Mesenchymal stem cell (in vitro differentiated cells and primary cell): ENCODE measurements at places on chromosomes 4 and X.
A peak's percentile ranks its signal among the peaks of the same experiment; 100 is the strongest.

DNA sequence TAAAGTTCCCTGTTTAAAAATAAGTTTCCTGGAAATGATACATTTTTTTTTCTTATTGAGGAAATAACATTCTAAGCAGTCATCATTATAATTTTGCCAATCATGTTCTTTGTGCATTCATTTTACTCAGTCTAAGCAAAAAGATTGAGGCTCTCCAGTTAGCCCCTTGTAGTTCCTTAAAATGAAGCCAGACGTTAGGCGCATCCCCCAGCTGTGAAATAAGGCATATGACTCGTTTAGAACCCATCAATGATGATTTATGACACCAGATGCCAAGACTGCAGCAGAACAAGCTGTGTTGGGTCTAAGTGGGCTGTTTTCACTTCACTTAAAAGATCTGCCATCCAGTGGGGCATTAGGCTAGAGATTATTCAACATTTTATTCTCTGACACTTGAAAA is 17.0 kb downstream of the PDGFC start:
- no peak overlapping the region for H3K4me3 ChIP-seq
- no peaks in the 10 kb centered on the region for H3K27me3 ChIP-seq
- H3K36me3 ChIP-seq = peaks cover 3% of the 10 kb centered on the region
- peaks cover 2% of the 10 kb centered on the region for H3K4me1 ChIP-seq

- DNase-seq = no peak
- no peaks in the 10 kb centered on the region for H3K4me1 ChIP-seq
- H3K36me3 ChIP-seq = no peaks in the 10 kb centered on the region
- no peak overlapping the region for H3K4me3 ChIP-seq
- peaks cover 59% of the 10 kb centered on the region for H3K27me3 ChIP-seq
- no peak overlapping the region for H3K27ac ChIP-seq
These were observed 16.4 kb downstream of the PLP1 start for GRCh38 chrX:103792916-103793544.

GRCh38 chr4:98430708-98431403 is 169.7 kb downstream of the RAP1GDS1 start:
- H3K4me3 ChIP-seq = no peak overlapping the region
- DNase-seq = peak; percentile 70
- H3K4me1 ChIP-seq = no peaks in the 10 kb centered on the region
- H3K27me3 ChIP-seq = no peaks in the 10 kb centered on the region

DNA sequence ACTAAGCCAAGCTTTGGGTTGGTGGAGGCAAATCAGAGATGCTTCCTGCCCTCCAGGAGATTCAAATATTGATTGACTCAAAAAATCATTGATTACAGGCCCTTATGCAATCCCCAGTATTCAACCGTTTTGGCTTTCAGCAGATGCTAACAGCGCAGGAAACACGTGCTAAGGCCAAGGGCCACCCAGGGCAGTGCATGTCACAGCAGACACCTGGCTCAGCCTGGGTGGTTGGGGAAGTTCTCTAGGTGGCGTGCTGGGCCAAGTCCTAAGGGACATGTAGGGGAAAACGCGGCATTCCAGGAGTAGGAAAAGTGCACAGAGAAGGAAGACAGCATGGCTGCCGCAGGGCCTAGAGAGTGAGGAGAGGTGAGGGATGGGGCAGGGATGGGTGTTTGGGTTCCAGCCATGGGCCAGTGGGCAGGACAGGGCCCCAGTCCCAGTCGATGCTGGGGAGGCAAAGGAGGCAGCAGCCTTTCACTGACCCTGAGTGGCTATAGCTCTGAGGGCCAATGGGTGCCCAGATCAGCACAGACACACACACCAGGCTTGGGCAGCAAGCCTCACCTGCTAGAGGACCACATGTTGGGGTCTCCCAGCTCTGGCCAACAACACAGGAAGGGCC is 239.1 kb downstream of the EVC2 start:
- H3K27ac ChIP-seq = no peak overlapping the region
- peaks cover 4% of the 10 kb centered on the region for H3K4me1 ChIP-seq
- H3K27me3 ChIP-seq = no peaks in the 10 kb centered on the region
- no peak for DNase-seq

- H3K4me1 ChIP-seq = peaks cover 3% of the 10 kb centered on the region
- H3K27me3 ChIP-seq = no peaks in the 10 kb centered on the region
- H3K4me3 ChIP-seq = no peak overlapping the region
- H3K27ac ChIP-seq = no peak overlapping the region
- no peaks in the 10 kb centered on the region for H3K36me3 ChIP-seq
- DNase-seq = no peak
These were observed 165.7 kb downstream of the SOWAHB start for GRCh38 chr4:76732246-76732645.

DNA sequence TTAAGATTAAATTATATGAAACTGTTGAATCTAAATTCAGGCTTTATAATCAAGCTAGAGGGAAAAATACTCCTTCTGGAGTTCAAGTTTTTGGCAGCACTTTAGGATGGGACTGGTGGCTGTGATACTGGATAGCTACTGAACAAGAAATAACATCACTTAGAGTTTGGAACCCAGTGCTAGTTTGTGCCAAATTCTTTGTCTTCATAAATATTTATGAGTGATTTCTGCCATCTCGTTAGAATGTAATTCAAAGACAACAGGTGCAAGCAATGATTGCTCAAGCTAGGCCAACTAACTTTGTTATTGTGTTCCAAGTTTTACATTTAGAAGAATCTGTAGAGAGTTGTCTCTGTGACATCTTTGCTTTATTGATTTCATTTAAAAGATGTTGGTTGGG is 417.9 kb downstream of the FAT4 start:
- no peak overlapping the region for H3K4me3 ChIP-seq
- H3K27ac ChIP-seq = no peak overlapping the region
- no peaks in the 10 kb centered on the region for H3K36me3 ChIP-seq
- H3K27me3 ChIP-seq = no peaks in the 10 kb centered on the region
- DNase-seq = no peak

- no peaks in the 10 kb centered on the region for H3K36me3 ChIP-seq
- no peaks in the 10 kb centered on the region for H3K27me3 ChIP-seq
- no peak overlapping the region for H3K4me3 ChIP-seq
- no peak overlapping the region for H3K27ac ChIP-seq
These were observed 492.9 kb downstream of the INPP4B start for GRCh38 chr4:142353149-142353738.

DNA sequence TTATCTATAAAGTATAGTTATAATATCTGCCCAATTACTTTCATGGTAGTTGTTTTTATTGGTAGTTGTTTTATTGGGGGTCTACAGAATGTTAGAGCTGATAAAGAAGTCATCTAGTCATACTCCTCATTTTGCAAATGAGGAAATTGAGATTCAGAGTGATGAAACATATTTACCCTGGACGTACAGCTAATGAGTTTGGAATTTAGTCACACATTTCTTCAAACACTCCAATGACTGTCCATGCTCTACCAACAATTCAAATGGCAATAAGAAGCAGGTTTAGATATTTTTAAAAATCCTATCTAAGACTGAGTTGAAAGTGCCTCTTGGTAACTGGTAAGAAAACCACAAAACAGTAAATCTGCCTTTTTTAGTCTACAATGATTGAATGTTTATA is 98.2 kb downstream of the MAGEC1 start:
- H3K4me1 ChIP-seq = no peaks in the 10 kb centered on the region
- no peak for DNase-seq
- no peak overlapping the region for H3K27ac ChIP-seq

GRCh38 chrX:11913001-11913400 is 155.0 kb downstream of the MSL3 start:
- H3K27me3 ChIP-seq = no peaks in the 10 kb centered on the region
- no peaks in the 10 kb centered on the region for H3K4me1 ChIP-seq
- no peak overlapping the region for H3K27ac ChIP-seq
- no peak for DNase-seq
- H3K36me3 ChIP-seq = no peaks in the 10 kb centered on the region

DNA sequence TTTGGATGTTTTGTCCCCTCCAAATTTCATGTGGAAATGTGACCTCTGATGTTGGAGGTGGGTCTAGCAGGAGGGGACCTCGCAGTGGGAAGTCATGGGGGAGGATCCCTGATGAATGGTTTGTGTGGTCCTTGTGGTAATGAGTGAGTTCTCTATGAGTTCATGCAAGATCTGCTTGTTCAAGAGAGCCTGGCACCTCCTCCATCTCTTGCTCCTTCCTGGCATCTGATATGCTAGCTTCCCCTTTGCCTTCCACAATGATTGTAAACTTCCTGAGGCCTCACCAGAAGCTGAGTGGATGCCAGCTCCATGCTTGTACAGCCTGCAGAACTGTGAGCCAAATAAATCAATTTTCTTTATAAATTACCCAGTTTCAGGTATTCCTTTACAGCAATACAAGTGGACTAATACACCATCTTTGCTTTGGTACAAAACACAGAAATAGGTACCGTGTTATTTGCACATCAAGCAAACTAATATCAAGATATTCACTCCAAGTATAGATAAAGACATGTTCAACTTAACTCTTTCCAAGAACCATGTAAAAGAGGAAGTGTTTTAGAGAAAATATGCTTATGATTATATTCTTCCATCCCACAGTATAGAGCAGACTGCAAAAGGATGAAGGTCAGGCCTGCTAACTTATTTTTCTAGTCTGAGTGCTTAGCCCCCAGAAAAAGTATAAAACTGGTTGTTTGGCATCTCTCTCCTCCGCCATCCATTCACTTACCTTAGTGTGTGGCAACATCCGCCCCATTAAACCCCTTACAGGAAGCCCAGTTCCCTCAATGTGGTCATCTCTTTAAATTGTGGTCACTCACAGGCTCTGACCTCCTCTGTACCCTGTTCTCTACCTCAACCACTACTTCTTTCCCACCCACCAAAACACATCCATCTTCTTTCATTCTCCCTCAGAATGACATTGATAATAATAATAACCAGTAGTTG is 6.7 kb downstream of the ARAP2 start:
- H3K27me3 ChIP-seq = peaks cover 2% of the 10 kb centered on the region
- no peak overlapping the region for H3K4me3 ChIP-seq
- no peak for DNase-seq
- no peaks in the 10 kb centered on the region for H3K4me1 ChIP-seq

- DNase-seq = peak; percentile 46
- no peaks in the 10 kb centered on the region for H3K36me3 ChIP-seq
- peak overlapping the region; percentile 73 for H3K4me3 ChIP-seq
- no peak overlapping the region for H3K27ac ChIP-seq
- H3K4me1 ChIP-seq = peaks cover 24% of the 10 kb centered on the region
These were observed 69.2 kb downstream of the FBXO8 start for GRCh38 chr4:174214101-174214878.

- H3K27me3 ChIP-seq = no peaks in the 10 kb centered on the region
- no peaks in the 10 kb centered on the region for H3K4me1 ChIP-seq
- no peak overlapping the region for H3K4me3 ChIP-seq
- H3K36me3 ChIP-seq = no peaks in the 10 kb centered on the region
These were observed 13.1 kb upstream of the ETNPPL start for GRCh38 chr4:108775921-108776320.

GRCh38 chrX:119130911-119131310 is 3.3 kb upstream of the KIAA1210 start:
- H3K27ac ChIP-seq = no peak overlapping the region
- no peaks in the 10 kb centered on the region for H3K4me1 ChIP-seq
- H3K36me3 ChIP-seq = no peaks in the 10 kb centered on the region
- peaks cover 27% of the 10 kb centered on the region for H3K27me3 ChIP-seq

DNA sequence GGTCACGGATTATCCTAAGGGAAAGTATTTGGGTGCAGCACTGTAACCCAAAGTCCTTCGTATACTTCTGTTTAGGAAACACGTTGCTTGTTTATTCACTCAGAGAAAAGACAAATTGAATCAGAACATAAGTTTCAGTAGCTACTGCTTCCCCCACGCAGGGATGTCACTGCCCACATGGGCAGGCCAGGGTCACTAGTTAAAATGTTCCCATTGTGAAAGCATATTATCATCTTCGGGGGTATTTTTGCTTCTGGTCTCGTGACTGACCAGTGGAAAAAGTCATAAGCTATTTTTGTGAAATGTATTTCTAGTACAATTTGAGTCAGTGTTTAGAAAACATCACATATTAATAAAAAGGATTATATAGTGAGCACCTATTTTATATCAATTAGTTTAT is 377.8 kb downstream of the PCDH7 start:
- H3K27me3 ChIP-seq = no peaks in the 10 kb centered on the region
- no peak overlapping the region for H3K4me3 ChIP-seq
- no peaks in the 10 kb centered on the region for H3K4me1 ChIP-seq

- no peak for DNase-seq
- no peaks in the 10 kb centered on the region for H3K27me3 ChIP-seq
- H3K36me3 ChIP-seq = no peaks in the 10 kb centered on the region
- peaks cover 3% of the 10 kb centered on the region for H3K4me1 ChIP-seq
- H3K4me3 ChIP-seq = no peak overlapping the region
These were observed 241.2 kb downstream of the PCDH10 start for GRCh38 chr4:133390198-133390855.

DNA sequence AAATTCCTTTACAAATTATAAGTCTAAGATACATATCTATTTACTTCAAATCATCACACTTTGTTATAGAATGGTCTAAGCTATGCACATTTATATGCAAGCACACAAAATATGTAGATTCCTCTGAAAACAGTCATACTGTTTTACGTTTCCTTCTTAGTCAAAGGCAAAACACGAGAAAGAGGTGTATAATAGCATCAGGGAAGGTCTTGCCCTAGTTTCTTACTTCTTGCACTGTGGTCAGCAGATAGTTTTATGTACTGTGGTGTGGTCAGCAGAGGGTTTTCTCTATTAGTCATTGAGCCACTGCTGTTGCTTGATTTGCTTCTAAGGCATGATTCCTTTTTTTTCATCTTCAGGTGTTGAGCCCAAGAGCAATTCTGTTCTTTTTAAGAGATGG is 117.7 kb downstream of the ADAM29 start:
- H3K4me3 ChIP-seq = no peak overlapping the region
- peaks cover 4% of the 10 kb centered on the region for H3K4me1 ChIP-seq
- DNase-seq = peak; percentile 1
- no peak overlapping the region for H3K27ac ChIP-seq

- no peak overlapping the region for H3K27ac ChIP-seq
- no peak overlapping the region for H3K4me3 ChIP-seq
- no peaks in the 10 kb centered on the region for H3K4me1 ChIP-seq
- no peak for DNase-seq
- H3K36me3 ChIP-seq = peaks cover 4% of the 10 kb centered on the region
These were observed 35.6 kb downstream of the INTS6L start for GRCh38 chrX:135556055-135556454.

- no peak for DNase-seq
These were observed 62.6 kb downstream of the DDX53 start for GRCh38 chrX:23062359-23062758.

DNA sequence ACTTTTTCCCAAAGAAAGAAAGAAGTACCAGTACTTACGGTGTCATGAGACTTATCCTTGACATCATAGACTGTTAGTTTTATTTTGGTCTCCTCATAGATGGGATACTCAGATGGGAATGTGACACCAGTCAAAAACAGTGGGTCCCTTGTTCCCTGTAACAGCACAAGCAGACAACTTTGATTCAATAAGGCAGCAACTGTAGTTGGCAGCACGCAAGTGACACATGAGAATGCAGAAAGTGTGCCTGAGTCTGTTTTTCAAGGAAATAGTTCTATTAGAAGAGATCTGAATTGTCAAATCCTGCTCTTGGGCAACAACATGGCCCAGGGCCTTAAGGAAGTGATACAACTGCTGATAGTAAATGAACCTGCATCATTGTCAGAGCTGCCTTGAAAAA is 443.2 kb downstream of the INPP4B start:
- peak overlapping the region; percentile 11 for H3K27ac ChIP-seq
- no peaks in the 10 kb centered on the region for H3K27me3 ChIP-seq
- H3K4me1 ChIP-seq = peaks cover 3% of the 10 kb centered on the region
- H3K4me3 ChIP-seq = no peak overlapping the region

GRCh38 chrX:141903400-141904155 is at the start of gene MAGEC1:
TSS of gene MAGEC1 (plus strand) at chrX:141903894. CDS start at chrX:141905073, 1,179 bp downstream.
- DNase-seq = no peak
- no peak within 1 kb of the TSS for H3K27ac ChIP-seq
- no peaks in the 10 kb centered on the region for H3K4me1 ChIP-seq
- no peaks in the 10 kb centered on the region for H3K36me3 ChIP-seq
